NCI-H510A treated with DMSO at 0.1 percent for 48 hours (cell line): ENCODE measurements at places on chromosomes 3 and 15.
A peak's percentile ranks its signal among the peaks of the same experiment; 100 is the strongest.

- DNase-seq = peak; percentile 58
These were observed 1.2 kb downstream of the MEX3B start for GRCh38 chr15:82044373-82045178.

- peak; percentile 95 for DNase-seq
These were observed 137.9 kb upstream of the LIPC start for GRCh38 chr15:58293622-58294550.

- no peak for DNase-seq
These were observed 56.1 kb downstream of the OSTN start for GRCh38 chr3:191255156-191255555.

- no peak for DNase-seq
These were observed 561 bp upstream of the OSTN start for GRCh38 chr3:191198480-191198879.

DNA sequence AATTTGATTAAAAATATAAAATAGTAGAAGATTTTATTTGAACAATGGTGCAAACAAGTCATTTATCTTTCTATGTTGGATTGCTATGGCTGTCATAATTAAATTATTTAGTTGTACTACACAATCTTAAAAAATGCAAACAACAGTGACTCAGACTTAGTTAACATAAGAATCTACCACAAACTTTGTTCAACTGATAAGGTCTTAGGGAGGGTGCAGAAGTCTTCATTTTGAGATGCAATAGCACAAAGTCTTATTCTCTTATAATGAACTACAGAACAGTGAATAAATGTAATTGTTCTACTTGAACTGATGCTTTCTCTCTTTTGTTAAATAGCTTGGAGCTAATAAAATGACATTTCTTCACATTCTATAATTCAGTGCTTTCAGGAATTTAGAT is 482.8 kb upstream of the NAALADL2 start:
- DNase-seq = no peak

- no peak for DNase-seq
These were observed 672.1 kb downstream of the OTOL1 start for GRCh38 chr3:162168715-162169114.

DNA sequence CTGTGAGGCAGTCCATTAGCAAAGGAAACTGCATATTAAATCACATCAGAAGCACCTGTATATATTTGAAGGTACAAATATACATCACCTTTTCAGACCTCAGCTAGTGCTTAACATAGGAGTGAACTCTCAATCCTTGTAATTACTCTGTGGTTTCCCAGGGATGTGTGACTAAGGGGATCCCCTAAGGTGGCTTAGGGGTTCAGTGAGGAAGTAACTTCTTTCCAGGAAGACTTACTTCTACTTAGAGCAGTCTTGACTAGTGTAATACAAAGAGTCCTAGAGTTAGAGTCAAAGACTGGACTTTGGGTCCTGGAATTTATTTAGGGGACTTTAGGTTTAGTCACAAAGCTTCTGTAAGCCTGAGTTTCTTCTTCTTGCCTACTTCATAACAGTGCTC is 8.7 kb upstream of the SUMF1 start:
- no peak for DNase-seq

GRCh38 chr3:63095-63765 is 133.3 kb upstream of the CHL1 start:
- DNase-seq = no peak

GRCh38 chr15:76871930-76872329 is 33.2 kb downstream of the SCAPER start:
- DNase-seq = no peak
